RCC 7860 (cell line): ENCODE measurements at places on chromosomes 4 and X.
A peak's percentile ranks its signal among the peaks of the same experiment; 100 is the strongest.

GRCh38 chrX:44068043-44068442, 94.9 kb upstream of the NDP start:
- DNase-seq: no peak

GRCh38 chrX:41561045-41561444, 113.9 kb downstream of the NYX start:
- DNase-seq: peak; percentile 61

DNA sequence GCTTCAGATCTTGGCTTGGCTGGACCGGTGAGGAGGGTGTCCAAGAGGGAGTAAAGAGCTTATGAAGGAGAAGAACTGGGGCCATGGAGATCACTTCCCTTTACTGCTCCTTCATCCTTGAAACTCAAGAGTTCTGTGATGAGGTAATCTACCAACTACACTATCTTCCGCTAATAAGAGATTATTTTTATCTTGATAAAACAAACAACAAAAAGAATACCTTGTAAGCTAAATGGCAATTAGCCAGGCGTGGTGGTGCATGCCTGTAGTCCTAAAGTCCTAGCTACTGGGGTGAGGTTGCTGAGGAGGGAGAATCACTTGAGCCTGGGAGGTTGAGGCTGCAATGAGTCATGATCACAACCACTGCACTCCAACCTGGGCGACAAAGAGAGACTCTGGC, 47.4 kb downstream of the HAUS3 start:
- DNase-seq: no peak

DNA sequence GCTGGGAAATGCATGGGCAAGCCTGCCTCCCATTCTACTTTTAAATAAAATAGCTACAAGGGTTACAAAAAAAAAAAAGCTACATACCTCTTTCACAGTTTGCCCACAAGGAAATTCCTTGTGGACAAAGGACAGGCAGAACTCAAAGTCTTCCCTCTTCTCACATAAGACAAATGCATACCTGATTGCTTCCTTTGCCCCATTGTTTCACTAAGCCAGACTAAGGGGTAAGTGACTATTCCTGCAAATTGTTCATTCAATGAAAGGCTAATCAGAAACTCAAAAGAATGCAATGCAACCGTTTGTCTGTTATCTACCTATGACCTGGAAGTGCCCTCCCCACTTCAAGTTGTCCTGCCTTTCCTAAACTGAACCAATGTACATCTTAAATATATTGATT, 780.6 kb downstream of the FAM133A start:
- no peak for DNase-seq

- DNase-seq: no peak
These were observed 14.7 kb downstream of the RTL9 start for GRCh38 chrX:110373310-110373709.

DNA sequence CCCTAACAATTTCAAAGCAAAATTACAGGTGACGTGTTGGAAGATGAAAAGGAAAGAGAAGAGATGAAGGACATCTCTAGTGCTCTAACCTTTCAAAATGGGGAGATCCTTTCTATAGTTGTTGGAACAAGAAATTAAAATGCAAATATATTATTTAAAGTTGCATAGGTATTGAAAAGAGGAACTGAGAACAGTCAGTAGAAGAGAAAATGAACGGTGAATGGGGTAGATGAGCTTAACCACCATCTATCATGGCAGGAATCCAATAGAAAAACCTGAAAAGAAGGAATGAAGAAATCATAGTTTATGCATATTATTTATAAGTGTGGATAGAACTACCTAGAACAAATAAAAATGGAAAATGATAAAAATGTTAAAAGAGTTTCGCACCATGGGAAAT, 42.0 kb downstream of the ANXA5 start:
- DNase-seq: no peak

- DNase-seq: no peak
These were observed 30.3 kb downstream of the CXCL13 start for GRCh38 chr4:77635876-77636275.

DNA sequence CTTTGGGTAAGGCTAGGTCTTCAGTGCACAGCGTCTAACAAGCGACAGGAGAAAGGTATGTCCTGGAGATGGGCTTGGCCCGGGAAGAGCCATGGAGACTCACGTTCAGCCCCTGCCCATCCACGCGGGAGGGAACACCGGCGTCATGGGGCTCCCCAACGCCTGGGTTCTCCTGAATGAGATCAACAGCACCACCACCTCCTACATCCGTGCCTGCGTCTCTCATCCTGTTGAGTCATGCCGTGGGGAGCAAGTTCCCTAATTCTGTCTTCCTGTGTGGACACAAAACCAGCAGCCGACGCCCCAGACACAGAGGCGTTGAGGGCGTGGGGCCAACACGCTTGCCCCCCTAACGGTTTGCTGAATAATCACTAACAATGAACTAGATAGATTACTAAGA, 20.1 kb upstream of the IL3RA start:
- no peak for DNase-seq
